Thoracic aorta (tissue), 2 donors: ENCODE measurements at places on chromosomes 5 and 9.

GRCh38 chr9:5871785-5872184 lies 18.9 kb upstream of the MLANA start:
- no peak for DNase-seq

- no peak for DNase-seq
Measured at GRCh38 chr9:88503081-88503844, 31.7 kb upstream of the NXNL2 start.

GRCh38 chr5:40521108-40521785 lies 158.5 kb upstream of the PTGER4 start:
- DNase-seq = no peak

DNA sequence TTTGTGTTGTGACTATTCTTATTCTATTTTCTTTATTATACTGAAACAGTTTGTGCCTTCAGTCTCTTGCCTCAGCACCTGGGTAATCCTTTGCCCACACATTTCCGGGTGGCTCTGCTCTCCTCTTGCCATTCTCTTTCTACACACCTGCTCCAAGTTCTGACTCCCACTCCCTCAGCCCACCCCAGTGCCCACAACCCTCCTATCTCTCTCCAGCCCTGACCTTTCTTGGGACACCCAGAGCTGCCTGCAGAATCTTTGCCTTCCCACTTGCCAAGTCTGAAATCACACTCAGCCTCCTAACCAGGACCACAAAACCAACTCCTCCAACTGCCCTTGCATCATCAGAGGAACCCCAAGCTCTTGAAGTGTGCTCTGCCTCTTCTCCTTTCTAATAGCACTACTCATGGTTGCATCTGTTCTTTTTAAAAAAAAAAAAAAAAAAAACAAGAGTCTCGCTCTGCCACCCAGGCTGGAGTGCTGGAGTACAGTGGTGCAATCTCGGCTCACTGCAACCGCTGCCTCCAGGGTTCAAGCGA lies 4.1 kb downstream of the SWI5 start:
- DNase-seq = no peak

GRCh38 chr9:70046274-70047070 lies 2.8 kb downstream of the MAMDC2 start:
- DNase-seq = no peak

- no peak for DNase-seq
Measured at GRCh38 chr5:121006217-121006616, 542.1 kb downstream of the PRR16 start.

- DNase-seq = no peak
Measured at GRCh38 chr9:98929071-98929470, 14.6 kb upstream of the COL15A1 start.

DNA sequence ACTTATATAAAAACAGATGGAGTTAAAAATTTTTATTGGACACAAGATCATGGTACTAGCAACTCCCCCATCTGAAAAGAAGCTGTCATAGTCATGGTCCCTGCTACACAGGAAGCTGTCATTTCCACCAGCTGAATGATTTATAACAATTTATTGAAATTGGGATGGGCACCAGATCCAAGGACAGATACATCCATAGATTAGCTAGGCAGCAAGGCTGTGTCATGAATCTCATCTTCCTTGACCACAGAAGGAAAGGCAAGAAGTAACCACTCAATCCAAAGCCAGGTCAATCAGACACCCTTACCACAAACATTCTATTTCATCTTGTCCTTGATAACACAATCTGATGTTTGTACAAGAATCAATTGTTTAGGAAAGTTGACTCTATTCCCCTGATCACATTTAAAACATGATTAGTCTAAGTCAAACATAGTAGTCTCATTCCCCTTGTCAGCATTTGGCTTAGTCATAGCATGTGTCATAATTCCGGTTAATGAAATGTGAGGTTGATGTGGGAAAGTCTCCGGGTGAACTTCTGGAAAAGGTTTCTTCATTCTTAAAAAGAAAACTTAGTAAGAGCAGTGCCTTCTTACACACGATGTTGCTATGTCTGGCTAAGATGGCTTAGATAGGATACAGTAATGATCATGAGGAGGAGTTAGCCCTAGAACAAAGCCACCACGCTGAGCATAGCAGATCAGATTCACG lies 462.6 kb upstream of the PAPPA start:
- no peak for DNase-seq

DNA sequence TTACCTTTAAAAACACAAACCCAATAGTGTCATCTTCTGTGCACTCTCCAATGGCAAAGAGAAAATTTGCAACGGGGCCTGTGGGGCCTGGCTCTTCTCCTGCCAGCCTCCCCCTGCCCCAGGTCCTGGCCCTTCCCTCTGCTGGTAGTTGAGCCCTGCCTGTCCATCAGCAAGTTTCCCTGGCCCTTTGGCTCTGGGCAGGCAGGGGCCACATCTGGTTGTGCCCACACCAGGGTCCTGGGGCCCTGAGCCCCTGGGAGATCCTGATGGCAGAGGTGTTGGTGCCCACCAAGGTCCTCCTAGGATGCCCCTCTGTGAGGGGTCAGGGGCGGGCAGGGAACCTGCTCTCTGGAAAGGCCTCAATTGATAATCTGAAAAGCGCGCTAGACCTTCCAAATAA lies 157.3 kb downstream of the DAB2IP start:
- DNase-seq = no peak

DNA sequence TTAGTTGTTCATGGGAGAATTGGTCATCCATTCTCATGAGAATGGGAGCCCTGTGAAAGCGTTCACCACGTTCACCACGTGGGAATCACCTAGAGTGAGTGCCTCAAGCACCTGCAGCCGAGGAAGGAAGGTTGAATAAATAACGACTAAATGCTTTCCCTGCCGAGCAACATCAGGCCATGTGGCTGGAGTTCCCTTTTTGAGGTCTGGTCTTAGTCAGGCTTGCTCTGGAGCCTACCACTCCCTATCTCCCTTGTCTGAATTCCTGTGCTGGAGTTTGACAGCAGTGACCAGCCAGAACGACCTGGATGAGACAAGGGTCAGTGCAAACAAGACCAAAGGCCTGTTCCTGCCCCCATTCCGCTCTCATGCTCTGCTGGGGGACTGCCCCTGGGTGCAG lies 28.5 kb downstream of the KCNMB1 start:
- no peak for DNase-seq

DNA sequence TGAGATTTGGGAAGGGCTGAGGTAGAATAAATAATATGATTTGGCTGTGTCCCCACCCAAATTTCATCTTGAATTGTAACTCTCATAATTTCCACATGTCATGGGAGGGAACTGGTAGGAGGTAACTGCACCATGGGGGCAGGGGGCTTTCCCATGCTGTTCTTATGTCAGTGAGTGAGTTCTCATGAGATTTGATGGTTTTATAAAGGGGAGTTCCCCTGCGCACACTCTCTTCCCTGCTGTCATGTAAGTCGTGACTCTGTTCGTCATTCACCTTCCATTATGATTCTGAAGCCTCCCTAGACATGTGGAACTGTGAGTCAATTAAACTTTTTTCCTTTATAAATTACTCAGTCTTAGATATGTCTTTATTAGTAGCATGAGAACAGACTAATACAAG lies 115.5 kb upstream of the STARD4 start:
- DNase-seq = no peak

DNA sequence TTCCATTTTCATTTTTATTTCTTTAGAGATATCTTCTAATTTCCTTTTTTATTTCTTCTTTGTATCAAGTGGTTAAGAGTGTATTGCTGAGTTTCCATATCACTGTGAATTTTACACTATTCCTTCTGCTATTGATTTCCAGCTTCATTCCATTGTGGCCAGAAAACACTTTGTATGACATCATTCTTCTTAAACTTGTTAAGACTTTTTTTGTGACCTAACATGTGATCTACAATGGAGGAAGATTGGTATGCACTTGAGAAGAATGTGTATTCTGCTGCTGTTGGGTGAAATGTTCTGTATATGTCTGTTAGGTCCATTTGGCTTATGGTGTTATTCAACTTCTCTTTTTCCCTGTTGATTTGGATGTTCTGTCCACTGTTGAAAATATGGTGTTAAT lies 274.2 kb upstream of the PUM3 start:
- no peak for DNase-seq

DNA sequence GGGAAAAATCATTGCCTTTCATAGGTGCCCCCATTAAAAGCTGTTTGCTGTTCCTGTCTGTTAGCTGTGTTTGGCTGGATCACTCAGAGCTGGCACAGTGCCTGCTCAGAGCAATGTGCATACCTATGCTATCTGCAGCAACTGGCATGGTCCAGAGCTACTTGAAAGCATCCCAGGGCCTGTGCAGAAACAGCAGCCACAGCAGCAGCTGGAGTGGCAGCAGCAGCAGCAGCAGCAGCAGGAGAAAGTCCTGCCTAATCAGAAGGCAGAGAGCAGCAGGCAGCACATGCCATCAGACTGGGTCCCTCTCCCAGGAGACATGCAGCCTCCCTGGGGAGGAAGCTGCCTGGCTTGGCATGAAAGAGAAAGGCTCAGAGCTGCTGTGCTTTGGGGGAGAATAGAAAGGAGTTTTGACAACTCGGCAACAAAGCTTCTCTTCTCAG lies 243.8 kb upstream of the WWC1 start:
- DNase-seq = no peak

DNA sequence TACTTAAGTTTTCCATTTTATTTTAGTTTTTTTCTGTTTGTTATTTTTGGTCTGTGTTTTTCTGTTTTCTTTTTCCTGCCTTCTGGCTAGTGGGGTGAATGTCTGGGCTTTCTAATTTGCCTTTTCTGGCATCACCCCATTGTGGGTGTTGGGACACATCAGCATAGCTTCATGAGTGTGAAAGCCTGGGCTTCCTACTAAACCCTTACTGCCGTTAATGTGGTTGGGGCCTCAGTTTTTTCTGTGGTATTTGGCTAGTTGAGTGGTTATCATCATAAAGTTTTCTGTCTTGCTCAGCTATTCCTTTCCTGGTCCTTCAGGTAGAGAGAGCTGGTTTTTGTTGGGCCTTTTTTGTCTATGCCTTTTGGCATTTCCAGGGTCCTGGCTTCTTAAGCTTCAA lies 21.4 kb downstream of the C5orf47 start:
- no peak for DNase-seq

- DNase-seq = no peak
Measured at GRCh38 chr9:138120072-138120471, 242.5 kb downstream of the CACNA1B start.

- DNase-seq = no peak
Measured at GRCh38 chr5:109483395-109483971, 73.7 kb upstream of the PJA2 start.

GRCh38 chr5:87105577-87105976 lies 162.1 kb upstream of the RASA1 start:
- no peak for DNase-seq

DNA sequence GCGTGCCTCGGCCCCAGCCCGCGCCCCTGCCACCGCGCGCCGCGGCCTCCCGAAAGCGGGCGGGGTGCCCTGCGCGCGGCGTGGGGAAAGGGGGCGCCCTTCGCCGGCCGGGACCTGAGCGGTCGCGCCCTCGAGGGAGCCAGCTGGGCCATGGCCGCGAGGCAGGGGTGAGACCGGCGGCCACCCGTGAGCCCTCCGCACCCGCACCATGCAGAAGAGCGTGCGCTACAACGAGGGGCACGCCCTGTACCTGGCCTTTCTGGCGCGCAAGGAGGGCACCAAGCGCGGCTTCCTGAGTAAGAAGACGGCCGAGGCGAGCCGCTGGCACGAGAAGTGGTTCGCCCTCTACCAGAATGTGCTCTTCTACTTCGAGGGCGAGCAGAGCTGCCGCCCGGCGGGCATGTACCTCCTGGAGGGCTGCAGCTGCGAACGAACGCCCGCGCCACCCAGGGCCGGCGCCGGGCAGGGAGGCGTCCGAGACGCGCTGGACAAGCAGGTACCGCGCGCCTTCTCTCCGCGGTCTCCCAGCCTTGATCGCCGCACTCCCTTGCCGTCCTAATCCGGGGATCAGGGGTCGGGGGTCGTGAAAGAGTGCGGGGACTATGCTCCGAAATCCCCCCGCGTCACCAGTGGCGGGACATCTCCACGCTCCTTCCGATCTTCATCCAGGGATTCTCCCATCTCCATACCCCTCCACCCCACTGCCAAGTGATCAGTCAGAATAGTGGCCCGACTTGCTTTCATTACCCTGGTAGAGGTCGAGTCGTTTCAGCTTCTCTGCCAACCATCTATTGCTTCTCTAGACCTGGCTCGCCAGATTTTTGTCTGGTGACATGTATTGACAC lies 590 bp downstream of the RASGRF2 start:
- no peak for DNase-seq

- no peak for DNase-seq
Measured at GRCh38 chr5:135069016-135069770, 35.2 kb upstream of the PITX1 start.

DNA sequence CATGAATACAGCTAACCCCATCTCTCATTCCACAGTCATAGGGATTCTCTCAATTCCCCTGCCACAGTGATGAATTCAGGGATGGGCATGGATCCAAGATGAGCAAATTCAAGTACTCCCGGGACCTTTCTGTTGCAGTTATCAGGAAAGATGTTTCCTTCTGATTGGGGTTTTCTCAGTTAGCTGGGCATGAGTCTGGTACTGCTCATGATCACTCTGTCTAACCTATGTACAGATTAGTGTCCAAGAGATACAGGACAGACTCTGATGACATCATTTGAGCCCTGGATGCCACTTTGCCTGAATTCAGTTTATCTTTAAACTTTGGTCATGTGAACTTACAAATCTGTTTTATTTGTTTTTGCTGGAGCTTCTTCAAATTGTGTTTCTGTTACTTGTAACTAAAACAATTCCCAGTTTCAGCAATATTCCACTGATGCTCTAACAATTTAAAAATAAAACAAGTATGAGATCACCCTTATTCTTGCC lies 257.7 kb upstream of the KLF9 start:
- DNase-seq = no peak

- DNase-seq = no peak
Measured at GRCh38 chr5:108311682-108312081, 70.2 kb downstream of the FBXL17 start.

- no peak for DNase-seq
Measured at GRCh38 chr5:30930736-30931135, 262.8 kb upstream of the CDH6 start.

GRCh38 chr9:6226696-6227095 lies 11.1 kb downstream of the IL33 start:
- no peak for DNase-seq
